ENCODE measurements at places on chromosomes 11 and 22. TPM values are rescaled to one million over a fixed set of nuclear protein-coding genes. Genes with fewer than 3 reads are reported as not detected.

Gene IGSF22
- total RNA-seq, result not detected

Gene NELL1
- not detected for total RNA-seq

Gene OSM
- not detected for total RNA-seq

Gene PKDREJ
- not detected for total RNA-seq

Gene DDTL
- 0.87 TPM for total RNA-seq

Gene MAJIN
- not detected for total RNA-seq

Gene SLC17A6
- total RNA-seq, result not detected

Gene SLC22A9
- total RNA-seq, result not detected

Gene CCDC116
- total RNA-seq, result 0.22 TPM

Gene FGF19
- not detected for total RNA-seq

Gene SULT4A1
- not detected for total RNA-seq

Data from uterine smooth muscle cell (primary cell).